Adipocyte (in vitro differentiated cells): ENCODE measurements at places on chromosomes 11 and 22.

DNA sequence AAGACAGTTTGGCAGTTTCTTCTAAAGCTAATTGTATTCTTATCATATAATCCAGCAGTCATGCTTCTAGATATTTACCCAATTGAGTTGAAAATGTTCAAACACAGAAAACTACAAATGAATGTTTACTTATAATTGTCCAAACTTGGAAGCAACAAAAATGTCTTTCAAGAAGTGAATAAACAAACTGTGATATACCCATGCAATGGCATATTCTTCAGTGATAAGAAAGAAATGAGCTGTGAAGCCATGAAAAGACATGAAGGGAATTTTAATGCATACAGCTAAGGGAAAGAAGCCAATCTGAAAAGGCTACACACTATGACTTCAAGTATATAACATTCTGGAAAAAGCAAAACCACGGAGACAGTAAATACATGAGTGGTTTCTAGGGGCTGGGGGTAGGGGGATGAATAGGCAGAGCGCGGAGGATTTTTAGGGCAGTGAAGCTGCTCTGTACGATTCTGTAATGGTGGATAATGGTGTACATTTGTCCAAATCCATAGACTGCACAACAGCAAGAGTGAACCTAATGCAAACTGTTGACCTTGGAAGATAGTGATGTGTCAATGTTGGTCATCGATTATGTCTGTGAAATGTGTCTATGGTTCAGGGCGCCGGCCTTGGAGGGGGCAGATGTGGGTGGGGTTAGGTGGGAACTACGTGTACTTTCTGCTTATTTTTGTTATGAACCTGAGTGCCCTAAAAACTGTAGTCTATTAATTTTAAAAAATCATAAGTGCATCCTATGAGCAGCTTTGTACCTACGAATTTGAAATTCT is 424.9 kb downstream of the TBC1D22A start:
- DNase-seq: no peak

GRCh38 chr11:34536056-34536455 is 22.5 kb upstream of the ELF5 start:
- DNase-seq: no peak

DNA sequence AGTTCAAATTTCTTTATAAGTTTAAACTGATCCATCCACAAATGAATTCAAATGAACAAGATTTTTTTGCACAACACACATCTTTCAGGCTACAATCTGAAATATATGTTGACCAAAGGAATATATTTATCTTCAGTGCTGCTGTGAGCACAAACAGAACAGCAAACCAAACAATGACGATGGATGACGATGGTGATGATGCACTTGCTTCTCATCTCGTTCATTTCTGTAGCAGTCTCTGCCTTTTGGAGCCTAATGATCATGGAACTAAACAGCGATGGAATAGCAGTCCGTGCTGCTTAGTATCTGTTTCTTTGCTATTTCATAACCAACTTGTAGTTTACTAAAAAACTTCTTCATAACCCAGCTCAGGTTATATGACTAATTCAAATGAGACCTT is 220.7 kb upstream of the BLID start:
- no peak for DNase-seq

GRCh38 chr11:61978703-61979661 is 11.5 kb upstream of the FTH1 start:
- peak; percentile 86 for DNase-seq

DNA sequence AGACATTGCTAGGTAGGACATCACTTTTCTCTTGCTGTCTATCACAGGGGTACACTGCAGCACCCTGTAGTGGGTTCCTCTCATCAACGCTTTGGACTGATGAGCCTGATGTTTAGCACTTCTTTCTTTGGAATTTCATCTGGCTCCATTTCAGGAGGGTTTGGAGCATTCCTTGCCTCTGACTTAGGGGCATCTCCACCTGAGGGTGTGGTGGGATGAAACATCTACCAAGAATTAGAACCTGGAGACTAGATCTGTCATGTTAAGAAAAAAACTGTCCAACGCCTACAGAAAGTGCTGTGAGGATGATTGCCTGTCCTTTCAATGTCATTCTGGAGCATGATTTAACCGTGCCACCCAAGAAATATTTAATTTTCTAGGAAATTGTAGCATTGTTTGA is 648.4 kb downstream of the ETS1 start:
- no peak for DNase-seq

- peak; percentile 70 for DNase-seq
Observed at GRCh38 chr11:69012092-69013008, 696 bp downstream of the MRGPRF start.

DNA sequence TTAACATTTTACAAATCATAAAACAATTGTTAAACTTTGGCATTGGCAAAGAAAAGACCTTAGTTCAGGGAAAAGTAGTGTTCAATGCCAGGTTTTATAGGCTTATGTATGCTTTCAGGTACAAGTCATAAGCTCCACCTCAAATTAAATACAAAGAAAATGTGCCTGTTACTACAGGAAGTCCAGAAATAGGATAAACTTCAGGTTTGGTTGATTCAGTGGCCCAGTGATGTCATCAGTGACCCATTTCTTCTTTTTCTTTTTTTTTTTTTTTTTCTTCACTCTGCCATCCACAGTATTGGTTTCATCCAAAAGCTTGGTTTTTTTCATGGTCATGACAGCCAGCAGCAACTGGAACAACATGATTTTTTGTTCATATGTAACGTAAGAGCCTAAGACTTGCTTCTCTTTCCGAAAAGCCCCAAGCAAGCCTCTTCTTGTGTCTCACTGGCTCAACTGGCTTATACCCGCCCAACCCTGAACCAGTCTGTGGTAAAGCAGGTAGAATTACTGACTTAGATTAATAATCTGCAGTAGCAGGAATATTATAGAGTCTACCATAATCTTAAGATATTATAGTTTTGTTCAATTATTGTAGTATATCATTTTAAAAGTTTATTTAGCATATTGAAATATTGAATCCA is 46.2 kb downstream of the TTC17 start:
- DNase-seq: no peak

DNA sequence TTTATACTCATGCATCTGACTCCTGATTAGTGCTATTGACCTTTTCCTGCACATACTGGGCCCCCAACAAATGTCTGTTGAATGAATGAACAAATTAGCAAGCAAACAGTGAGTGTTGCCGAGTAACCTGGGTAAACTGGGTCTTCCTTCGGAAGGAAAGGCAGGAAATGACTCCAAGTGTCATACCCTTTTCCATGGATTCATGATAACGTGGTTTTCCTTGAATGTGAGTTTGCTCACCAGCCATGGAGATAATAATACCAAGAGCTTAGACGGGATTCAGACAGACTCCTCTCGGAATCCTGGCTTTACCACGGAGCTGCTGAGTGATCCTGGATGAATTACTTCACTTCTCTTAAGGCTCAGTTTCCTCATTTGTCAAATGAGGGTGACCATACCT is 16.7 kb downstream of the TECTA start:
- DNase-seq: no peak

GRCh38 chr11:100777736-100778135 is 90.6 kb downstream of the ARHGAP42 start:
- no peak for DNase-seq

DNA sequence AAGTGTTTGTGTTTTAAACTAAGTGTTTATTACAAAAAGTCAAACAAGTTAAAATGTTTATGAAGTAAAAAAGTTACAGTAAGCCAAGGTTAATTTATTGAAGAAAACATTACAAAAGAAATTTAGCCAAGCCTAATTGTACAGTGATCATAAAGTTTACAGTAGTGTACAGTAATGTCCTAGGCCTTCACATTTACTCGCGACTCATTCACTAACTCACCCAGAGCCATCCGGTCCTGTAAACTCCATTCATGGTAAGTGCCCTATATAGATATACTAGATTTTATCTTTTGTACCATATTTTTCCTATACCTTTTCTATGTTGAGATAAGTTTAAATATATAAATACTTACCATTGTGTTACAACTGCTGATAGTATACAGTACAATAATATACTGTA is 481.8 kb upstream of the TENM4 start:
- no peak for DNase-seq

DNA sequence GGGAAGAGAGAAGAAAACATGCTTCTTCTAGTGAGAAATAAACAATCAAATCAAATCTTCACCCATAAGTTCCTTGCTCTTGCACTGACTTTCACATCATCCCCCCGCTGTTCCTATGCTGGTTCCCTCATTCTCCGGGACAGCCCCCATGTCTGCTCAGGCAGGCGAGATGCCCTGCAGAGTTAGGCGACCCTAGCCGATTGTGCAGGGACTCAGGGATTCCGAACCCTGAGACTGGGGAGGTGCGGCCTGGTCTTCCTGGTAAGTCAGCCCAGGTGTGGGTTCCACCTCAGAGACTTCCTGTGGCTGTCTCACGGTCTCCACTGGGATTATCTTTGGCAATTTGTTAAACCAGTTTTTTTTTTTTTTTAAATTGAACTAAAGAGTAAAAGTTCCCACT is 6.6 kb downstream of the TTC38 start:
- no peak for DNase-seq

DNA sequence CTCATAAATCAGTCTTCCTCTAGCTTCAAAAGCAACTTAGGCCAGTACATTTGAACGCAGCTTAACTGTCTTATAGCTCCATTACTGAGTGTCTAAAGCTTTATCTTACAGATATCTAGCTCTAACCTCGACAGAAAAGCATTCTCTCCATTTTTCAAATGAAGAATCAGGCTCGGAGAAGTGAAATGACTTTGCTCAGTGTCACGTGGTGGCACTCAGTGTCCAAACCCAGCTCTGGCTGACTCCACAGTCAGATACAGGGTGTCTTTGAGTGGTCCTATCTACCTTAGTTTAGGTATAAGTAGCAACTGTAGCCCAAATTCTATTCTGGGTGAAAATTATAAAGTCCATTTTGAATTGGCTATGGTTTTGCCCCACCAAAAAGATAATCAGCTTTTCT is 38.7 kb upstream of the CHST1 start:
- DNase-seq: no peak

DNA sequence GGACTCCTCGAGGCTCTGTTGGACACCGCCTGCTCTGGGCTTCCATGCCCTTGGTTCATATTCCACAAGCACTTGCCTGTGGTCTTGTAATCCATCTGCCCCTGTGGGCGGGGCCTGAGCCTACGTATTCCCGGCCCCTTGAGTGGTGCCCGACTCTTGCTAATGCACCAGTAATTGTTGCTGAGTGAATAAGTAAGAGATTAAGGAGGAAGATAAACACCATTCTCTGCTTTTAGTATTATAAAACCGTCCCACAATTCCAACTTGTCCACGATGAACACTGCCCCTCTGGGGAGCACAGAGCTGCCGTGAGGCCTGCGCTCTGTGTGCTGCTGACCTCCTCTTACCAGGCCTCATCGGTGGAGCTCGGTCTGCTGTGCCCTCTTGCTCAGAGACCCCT is 50.3 kb downstream of the MICAL2 start:
- DNase-seq: no peak

DNA sequence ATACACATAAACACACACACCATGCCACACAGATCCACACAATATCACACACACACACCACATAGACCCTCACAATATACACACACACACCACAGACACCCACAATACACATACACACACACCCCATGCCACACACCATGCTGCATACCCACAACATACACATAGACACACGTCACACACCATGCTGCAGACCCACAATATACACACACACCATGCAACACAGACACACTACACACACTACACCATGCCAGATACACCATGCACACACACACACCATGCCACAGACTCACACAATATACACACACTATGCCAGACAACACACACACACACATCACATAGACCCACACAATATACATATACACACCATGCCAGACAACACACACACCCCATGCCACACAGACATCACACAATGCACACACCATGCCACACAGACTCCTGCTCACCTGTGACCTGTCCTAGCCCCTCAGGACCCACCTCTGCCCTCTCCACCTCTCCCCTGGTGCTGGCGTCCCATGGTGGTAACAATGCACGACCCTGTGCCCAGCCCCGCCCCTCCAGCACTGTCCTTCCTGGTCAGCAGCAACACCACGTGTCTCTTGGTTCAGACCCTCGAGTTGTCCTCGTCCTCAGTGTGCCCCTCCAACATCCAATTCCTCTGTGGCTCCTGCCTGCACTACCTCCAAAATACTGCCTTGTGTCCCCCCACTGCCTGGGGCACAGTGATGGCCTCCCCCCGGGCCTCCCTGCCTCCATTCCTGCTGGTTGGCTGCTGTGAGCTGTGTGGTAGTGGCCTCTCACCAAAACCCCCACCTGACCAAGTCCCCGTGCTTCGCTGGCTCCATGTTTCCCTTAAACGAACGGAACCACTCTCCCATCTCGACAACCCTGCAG is 23.7 kb upstream of the RFPL3 start:
- no peak for DNase-seq

DNA sequence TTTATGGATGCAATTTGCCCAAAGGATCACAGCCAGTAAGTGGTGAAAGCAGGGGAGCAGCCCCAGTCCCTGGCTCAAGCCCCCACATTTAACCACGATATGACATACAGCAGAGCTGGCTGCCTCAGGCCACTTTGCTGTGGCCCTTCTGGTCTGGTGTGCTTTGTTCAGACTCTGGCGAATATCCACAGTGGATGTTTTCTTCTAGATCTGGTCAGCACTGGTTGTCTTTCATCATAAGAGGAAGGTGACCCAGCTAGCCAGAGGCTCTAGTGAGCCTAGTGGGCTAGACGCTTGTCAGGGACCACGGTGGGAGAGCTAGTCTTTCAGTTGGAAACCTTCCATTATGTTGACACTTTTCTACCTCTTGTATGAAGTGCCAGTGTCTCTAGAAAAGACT is 42.5 kb downstream of the DGCR2 start:
- no peak for DNase-seq

DNA sequence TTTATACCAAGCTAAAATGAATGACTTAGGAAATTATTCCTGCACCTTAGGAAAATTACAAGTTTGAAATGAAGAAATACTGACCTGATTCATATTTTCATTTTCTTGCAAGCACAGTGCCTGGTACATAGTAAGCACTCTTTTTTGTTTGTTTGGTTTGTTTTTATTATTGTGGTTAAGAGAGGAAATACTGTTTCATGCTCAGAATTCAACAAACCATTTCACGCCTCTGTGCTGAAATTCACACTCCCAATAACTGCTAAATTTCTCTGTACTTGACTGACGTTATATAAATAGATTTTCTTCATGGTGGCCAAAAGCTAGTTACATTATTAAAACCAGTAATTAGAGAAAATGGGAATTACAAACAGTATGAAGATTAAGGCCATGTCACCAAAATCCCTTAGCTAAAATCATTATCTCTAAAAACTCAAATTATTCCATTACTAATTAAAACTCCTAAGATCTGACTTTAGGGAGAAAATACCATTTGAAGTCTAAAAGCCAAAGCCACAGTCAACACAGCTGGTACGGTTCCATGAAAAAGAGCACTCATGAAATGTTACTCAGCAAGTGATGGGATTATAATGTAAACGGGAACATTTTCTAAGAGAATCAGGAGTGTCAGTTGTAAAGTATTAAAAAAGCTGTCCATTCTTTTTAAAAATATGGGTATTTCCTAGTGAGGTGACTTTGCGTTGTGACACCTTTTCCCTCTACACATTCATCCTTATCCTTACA is 77.8 kb upstream of the DDI1 start:
- no peak for DNase-seq

- DNase-seq: peak; percentile 49
Observed at GRCh38 chr11:132671851-132672370, 860.4 kb downstream of the OPCML start.
